HCT116 (cell line): ENCODE measurements at places on chromosomes 11 and 22. TPM values are rescaled to one million over a fixed set of nuclear protein-coding genes. Genes with fewer than 3 reads are reported as not detected.

TMEM191B gene
- 2.1 TPM for total RNA-seq

GRCh38 chr22:44892243-44892642, 117.6 kb downstream of the PHF21B start:
- no peaks in the 10 kb centered on the region for H3K36me3 ChIP-seq

DNA sequence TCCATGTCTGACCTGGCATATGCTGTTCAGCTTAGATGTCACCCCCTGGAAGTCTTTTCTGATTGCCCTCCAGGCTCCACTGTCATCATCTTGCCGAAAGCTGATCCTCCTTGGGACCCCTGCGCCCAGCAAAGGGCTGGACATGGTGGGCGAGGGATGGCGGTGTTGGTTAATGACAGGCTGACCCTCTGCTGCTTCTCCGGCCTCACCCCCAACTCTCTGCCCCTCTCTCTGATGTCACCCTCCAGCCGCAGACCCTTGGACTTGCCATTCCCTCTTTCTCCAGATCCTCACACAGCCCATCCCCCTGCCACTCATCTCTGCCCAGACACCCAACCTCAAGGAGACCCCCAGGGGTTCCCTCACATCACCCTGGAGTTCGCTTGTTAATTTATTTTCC, 2.3 kb downstream of the EHBP1L1 start:
- no peaks in the 10 kb centered on the region for H3K27me3 ChIP-seq
- H3K4me3 ChIP-seq, result no peak overlapping the region
- peaks cover 44% of the 10 kb centered on the region for H3K4me1 ChIP-seq
- no peak for DNase-seq
- H3K36me3 ChIP-seq, result 0 out of 2 replicates have a peak, but pooled peaks cover 4% of the 10 kb centered on the region

- H3K4me1 ChIP-seq, result no peaks in the 10 kb centered on the region
- no peak overlapping the region for H3K27ac ChIP-seq
- H3K4me3 ChIP-seq, result no peak overlapping the region
- no peak for DNase-seq
- H3K36me3 ChIP-seq, result no peaks in the 10 kb centered on the region
Measured at GRCh38 chr11:15882876-15883454, 473.4 kb downstream of the SOX6 start.

DNA sequence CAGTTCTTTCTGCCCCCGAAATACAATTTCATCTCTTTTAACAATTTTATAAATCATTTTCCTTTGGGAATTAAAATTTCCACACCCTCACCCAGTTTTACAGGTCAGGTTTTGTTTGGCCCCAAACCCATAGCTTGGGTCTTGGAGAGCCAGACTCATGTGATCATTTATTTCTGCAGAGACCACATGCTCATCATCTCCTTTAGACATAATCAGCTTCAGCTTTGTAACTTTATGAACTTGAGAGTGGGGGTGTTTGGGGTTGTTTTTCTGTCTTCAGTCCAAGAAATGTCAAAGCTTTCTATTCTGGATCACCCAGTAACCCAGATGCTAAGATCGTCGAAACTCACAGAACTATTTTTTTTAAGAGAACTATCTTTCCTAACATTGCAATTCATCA, 70.9 kb downstream of the DBX1 start:
- H3K4me1 ChIP-seq, result no peaks in the 10 kb centered on the region
- H3K4me3 ChIP-seq, result no peak overlapping the region
- DNase-seq, result no peak
- no peak overlapping the region for H3K27ac ChIP-seq

DNA sequence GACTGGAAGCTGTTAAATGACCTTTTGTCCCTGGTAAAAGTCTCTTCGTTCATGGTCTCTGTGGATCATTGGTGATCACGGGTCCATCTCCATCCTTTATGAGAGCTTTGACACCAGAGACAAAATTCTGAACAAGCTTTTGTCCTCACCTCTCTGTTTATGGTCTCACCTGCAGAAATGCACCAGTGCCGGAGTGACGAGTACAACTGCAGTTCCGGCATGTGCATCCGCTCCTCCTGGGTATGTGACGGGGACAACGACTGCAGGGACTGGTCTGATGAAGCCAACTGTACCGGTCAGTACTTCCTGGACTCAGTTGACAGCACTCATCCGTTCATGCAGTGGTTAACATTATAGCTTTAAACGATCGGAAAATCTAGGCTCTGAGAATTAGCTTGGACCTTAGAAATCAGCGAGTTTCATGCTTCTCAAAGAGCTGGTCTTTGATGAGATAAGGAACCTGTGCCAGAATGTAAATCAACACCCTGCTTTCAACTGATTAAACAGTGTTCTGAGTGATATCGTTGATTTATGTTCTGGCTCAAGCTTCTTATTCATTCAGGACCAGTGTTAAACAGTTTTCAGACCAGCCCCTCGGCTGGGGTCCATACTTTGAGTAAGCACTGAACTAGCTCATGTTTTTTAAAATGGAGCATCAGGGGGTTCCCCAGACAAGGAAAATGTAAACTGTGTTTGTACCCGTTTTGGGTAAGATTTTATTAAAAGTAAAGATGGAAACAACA, 124.5 kb upstream of the SORL1-AS1 start:
- no peaks in the 10 kb centered on the region for H3K27me3 ChIP-seq
- H3K36me3 ChIP-seq, result no peaks in the 10 kb centered on the region
- H3K4me1 ChIP-seq, result no peaks in the 10 kb centered on the region
- no peak for DNase-seq

DNA sequence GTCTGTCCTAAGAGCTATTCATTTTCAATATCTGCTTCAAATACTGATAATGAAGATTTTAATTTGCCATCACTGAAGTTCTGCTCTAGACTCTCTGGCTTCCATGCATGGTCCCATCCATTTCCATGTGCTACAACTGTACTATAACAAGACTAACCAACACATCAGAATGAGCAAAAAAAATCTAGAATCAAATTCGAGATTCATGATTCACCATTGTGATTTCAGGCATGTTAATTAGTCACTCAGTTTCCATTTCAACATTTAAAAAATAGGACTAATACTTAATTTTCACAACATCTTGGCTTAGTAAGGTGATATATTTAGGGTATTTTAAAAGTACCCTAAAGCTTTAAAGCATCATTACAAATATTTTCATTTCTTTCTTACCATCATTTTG, 22.8 kb downstream of the PICALM start:
- no peak for DNase-seq
- no peaks in the 10 kb centered on the region for H3K36me3 ChIP-seq
- no peak overlapping the region for H3K27ac ChIP-seq
- H3K27me3 ChIP-seq, result no peaks in the 10 kb centered on the region
- no peak overlapping the region for H3K4me3 ChIP-seq

- no peak overlapping the region for H3K4me3 ChIP-seq
- H3K36me3 ChIP-seq, result peaks cover 46% of the 10 kb centered on the region
- no peak for DNase-seq
- no peak overlapping the region for H3K27ac ChIP-seq
Measured at GRCh38 chr11:57700425-57700824, 11.6 kb downstream of the MED19 start.
